Activated T-helper 1 cell treated with anti-CD3 and anti-CD28 coated beads, Interleukin-12 subunit alpha, Interleukin-12 subunit beta, Interleukin-2, Interleukin-4 antibody, amounts not matched to agents 30 ng/mL and 10 ng/mL and 1 ng/mL, durations not matched to agents 14 hours and 24 hours and 36 hours (primary cell): ENCODE measurements at places on chromosomes 5 and 9.
A peak's percentile ranks its signal among the peaks of the same experiment; 100 is the strongest.

- peak; percentile 26 for DNase-seq
Measured at GRCh38 chr9:133421615-133422542, at the start of gene ADAMTS13. Gene ADAMTS13 (plus strand): TSS chr9:133422367. CDS start chr9:133422444, 77 bp downstream.

- DNase-seq = no peak
Measured at GRCh38 chr9:77947651-77948050, 84.0 kb downstream of the GNAQ start.

DNA sequence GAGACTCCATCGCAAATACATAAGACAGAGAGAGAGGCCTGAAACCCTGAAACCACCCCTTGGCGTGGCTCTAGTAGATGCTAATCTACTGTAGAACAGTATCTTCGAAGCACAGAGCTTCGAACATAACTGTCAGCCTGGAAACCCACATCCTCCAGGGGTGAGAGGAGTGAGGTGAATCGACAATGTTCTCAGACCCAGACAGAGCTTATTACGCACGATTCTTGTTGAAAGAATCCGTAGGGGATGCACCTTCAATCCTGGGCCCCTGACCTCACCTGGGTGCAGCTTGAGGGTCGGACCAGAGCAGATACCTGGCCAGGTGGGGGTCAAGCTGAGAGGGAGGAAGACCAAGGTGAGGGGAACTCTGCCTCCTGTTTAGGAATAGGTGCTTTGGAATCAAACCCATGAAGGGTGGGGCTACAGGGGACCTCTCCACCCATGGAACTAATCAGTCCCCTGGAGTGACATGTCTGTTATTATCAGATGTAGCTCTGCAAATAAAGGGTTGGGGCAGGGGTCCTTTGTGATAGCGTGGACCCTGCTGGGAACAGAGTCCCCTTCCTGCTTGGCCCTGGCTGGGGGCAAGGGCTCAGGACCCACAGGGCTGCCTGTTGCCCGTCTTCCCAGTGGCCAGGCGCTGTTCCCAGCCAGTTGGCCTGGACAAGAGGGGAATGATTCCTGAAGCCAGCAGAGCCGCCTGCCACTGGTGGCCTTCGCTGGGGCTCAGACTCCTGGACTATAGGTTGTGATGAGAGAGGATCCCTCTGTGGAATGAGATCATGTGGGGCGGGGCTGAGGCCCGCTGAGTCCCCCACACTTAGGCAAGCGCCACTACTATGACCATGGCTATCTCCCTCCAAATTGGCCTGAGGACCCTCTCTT, 41.2 kb downstream of the DBH start:
- DNase-seq = peak; percentile 65

GRCh38 chr5:159441441-159441840, 111.2 kb upstream of the IL12B start:
- no peak for DNase-seq

DNA sequence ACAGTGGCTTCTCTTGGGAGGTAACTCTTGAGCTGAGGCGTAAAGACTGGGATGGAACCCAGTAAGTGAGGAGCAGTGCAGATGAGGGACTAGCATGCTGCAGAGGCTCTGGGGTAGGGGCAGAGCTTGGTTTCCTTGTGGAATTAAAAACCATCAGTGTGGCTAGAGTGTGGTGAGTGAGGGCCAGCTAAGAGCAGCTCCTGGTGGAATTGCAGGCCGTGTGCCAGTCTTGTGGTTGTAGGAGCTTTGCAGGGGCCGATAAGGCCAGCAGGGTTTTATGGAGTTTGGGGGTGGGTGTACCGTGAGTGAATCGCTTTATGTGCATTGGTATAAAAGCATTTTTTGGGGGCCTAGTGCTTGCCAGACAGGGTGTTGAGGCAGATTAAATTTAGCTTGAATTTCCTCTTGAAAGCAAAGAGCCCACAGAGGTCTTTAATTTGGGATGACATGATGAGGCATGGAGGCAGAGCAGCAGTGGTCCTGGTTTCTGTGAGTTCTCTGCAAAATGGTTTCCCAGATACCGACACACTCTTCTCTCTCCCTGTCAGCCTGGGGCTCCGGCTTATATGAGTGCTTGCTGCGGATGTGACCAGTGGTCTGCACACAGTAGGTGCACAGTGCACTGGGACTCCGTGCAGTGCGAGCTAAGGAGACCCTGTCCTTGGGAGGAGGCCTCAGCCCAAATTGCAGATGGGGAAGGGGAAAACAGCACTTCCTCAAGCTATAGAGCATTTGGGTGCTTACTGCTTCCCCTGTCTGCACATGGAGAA, 176.4 kb upstream of the PITX1 start:
- DNase-seq = no peak

DNA sequence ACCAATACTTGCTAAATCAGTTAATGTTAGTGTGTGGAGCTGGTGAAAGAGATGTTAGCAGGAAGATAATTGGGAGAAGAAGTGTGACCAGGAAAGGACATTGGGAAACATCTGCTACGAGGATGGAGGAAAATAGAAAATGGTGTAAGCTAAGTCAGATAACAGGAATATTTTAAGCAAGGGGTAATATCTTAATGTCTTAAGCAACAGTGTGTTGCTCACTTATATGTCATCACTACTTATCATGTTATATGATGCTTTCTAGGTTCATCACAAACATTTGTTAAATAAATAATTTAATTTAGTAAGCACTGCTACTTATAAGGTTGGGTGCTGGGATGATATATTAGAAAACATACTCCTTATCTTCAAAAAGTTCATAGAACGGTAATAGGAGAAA, 326.1 kb downstream of the EDIL3 start:
- no peak for DNase-seq

DNA sequence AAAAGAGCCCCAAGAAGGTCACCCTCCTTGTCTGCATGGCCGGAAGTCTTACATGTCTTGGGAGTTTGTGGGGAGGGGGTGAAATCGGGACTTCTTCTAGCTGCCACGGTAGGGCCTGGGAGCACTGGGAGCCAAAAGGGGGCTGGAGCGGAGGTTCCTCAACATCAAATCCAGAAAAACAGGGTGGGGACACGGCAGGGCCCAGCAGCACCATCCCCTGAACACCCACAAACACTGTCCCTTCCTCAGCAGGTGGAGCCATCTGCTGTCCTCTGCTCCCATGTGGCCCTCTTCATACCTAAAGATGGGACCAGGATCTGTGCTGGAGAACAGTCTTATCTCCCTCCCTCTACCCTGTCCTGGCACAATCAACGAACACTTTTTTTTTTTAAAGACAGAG, 2.7 kb downstream of the TERT start:
- no peak for DNase-seq

GRCh38 chr9:135016037-135016640, 71.3 kb upstream of the OLFM1 start:
- DNase-seq = no peak

DNA sequence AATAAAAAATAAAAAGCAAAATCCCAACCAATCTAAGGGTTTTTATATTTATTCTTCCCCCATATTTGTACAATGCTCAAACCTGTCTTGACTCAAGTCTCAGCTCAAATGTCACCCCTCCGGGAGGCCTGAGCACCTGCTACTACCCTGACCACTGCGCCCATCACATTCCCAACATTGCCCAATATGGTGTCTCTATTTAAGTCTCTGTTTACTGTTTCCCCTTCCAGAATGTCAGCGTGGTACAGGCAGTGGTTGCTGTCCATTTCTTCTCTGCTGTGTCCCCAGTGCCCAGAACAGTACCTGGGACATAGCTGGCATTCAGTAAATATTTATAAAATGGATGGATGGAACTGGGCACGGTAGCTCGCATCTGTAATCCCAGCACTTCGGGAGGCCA, 47.3 kb upstream of the PRRC2B start:
- no peak for DNase-seq

DNA sequence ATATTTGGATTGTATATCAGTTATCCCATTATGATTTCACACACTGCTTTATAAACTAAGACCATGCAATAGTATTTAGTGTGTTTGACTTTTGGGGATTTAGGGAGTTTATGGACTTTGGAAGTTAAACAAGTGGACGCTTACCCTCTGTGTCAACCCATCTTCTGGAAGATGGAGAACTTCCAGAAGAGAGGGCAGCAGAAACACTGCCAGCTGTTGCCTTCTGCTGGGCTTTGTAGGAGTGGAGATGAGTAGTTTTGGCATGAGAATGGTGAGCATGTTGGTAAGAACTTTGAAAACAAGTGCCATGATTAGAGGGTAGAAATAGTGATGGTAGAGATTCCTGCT, 2.2 kb downstream of the DNAJC25 start:
- DNase-seq = no peak

DNA sequence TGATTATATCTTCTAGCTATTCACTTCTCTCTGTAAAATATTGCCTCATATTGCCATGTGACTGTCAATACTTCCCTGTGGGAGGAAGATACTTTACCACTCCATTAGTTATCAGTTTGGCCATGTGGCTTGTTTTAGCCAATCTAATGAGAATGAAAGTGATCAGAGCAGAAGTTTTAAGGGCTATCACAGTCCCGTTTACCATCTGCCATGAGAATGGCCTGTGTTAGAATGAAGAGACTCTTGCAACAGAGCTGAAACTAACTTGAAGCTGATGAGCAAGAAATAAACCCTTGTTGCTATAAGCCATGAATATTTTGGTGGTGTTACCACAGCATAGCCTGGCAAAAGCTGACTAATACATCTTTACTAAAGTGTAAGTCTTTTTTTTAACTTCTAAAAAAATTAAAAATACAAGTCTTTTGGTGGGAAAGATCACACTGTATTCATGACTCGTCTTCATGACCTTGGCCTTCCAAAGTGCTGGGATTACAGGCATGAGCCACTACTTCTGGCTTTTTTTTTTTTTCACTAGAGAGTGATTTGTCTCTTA, 68.0 kb upstream of the CTNNA1 start:
- no peak for DNase-seq

GRCh38 chr9:92534674-92535073, 1.1 kb downstream of the ECM2 start:
- no peak for DNase-seq

DNA sequence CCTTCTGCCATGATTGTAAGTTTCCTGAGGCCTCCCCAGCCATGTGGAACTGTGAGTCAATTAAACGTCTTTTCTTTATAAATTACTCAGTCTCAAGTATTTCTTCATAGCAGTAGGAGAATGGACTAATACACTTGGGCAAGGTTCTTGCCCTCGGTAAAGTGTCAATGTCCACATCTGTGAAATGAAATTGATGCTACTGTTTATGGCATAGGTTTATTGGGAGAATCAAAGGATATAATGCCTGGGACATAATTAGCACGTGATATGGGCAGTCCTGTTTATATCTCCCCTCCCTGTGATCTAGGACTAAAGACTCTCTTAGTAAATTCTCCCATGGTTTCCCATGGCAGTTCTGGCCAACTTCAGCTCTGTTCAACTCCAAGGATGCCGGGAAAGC, 19.4 kb downstream of the TMEM174 start:
- no peak for DNase-seq

DNA sequence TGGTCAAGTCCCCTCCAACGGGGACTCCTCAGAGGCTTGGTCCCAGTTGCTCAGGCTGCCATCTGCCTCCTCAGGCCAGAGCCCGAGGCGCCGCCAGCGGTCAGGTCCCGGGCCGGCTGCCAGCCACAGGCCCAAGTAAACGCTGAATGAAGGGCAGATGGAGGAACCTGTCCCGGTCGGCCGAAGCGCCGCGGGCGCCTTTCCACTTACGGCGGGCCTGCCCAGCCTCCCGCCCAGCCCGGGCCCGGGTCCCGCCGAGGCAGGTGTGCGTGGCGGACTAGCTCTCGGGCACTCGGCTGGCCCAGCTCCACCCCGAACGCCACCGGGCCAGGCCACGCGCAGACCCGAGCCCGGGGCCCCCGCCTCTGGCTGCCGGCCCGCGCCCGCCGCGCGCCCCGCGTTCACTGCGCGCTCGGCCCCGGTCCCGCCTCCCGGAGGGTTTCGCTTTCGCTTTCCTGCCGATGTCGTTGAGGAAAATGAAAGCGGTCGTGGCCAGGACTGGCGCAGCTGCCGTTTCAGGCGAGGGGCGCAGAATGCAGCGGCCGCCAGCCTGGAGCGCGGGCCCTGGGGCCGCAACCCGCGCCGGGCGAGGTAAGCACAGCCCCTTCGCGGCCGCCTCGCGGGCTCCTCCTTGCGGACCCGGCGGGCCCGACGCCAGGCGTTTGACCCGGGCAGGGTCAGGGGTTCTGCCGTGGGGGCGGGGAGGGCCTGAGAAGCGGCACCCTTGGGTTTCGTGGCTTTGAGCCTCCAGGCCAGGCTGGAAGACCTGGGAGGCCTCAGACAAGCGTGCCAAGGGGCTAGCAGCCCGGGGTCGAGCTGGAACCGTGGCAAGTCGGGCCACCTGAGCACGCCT, 41.2 kb downstream of the SLC22A5 start:
- peak; percentile 90 for DNase-seq

DNA sequence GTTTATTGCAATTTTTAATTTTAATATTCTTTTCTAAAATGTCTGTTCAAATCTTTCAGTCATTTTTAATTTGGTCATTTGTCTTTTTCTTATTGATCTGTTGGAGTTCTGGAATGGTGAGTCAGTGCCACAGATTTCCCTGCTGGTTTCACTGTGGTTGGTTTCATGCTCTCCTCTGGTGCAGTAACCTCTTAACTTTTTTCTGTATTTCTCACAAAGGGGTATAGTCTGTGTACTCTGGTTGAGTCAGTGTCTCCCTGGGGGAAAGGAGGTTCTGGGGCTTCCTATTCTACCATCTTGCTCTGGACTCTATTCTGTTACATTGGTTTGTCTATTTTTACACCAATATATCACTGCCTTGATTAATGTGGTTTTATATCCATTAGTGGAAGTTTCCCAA, 178.8 kb downstream of the CSNK1G3 start:
- no peak for DNase-seq

- DNase-seq = no peak
Measured at GRCh38 chr9:79377339-79377855, 194.4 kb upstream of the TLE4 start.

GRCh38 chr9:35615981-35616680, 2.1 kb downstream of the CD72 start:
- DNase-seq = no peak

- no peak for DNase-seq
Measured at GRCh38 chr5:6660688-6661087, 27.4 kb downstream of the SRD5A1 start.

DNA sequence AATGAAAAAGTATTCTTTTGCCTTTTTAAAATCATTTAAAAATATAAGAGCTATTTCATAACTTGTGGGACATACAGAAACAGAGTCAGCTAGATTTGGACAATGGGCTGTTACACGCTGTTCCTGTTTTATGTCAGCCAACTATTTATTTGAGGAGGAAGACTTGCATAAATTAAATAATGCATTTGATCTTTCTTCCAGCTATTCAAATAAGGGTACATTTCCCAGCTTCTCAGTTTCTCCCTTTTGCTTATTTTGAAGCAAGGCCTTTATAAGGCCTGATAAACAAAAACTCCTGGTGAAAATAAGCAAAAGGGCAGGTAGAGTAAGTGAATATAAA, 6.5 kb downstream of the STOM start:
- DNase-seq = no peak

GRCh38 chr5:15852217-15852616, 327.4 kb downstream of the MARCHF11 start:
- DNase-seq = no peak

DNA sequence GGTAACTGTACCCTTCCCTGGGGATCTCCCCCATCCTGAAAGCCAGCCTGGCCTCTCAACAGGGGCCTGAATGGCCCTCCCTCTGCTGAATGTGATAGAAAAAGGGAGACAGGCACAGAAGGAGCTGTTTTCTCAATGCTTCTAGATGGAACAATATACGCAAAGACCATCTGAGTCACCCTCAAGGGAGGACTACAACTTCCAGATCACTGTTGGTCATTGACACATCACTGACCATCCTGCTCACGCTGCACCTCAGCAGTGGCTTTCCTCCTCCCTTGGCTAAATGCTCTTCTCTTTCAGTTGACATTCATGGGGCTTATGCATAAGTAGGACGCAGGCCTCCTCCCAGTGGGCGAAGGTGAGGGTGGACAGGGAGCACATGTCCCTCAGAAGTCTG, 112.2 kb upstream of the SHB start:
- DNase-seq = no peak

- no peak for DNase-seq
Measured at GRCh38 chr9:34866614-34867013, 91.5 kb upstream of the PHF24 start.
